ENCODE measurements at places on chromosomes 5 and 9.

DNA sequence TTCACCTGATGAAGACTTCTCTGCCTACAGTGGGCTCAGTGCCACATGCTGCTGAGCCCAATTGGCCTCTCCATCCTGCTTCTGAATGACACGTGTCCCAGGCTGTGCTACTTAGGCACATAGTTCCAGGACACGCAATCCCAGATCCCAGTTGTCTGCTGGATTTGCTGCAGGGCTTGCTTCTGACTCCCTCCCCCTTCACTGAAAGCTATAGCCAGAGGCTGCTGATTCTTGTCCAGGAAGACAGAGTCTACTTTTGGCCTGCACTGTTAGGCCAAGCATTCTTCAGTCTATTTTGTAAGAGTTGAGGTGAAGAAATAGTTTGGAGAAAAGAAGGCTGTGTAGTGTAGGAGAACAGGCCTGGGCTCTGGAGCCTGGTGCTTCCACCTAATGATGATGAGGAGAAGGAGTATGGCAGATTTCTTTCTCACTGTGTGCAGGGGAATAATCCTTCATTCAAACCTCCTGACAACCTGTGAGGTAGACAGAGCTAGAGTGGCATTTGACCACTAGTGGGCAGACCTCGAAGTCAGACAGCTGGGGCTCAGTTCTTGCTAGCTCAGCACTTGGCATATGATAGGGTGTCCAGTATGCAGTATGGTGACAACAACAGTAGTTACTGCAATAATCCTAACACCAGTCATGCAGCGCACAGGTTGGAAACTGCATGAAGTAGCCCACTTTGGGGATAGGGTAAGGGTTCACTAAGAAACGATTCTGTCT, 19.5 kb upstream of the ASPN start:
- peak; percentile 22 for DNase-seq

GRCh38 chr5:91332267-91333045, 50.7 kb downstream of the ARRDC3 start:
- DNase-seq = no peak

GRCh38 chr9:106862110-106862820, 701 bp upstream of the ZNF462 start:
- peak; percentile 38 for DNase-seq

DNA sequence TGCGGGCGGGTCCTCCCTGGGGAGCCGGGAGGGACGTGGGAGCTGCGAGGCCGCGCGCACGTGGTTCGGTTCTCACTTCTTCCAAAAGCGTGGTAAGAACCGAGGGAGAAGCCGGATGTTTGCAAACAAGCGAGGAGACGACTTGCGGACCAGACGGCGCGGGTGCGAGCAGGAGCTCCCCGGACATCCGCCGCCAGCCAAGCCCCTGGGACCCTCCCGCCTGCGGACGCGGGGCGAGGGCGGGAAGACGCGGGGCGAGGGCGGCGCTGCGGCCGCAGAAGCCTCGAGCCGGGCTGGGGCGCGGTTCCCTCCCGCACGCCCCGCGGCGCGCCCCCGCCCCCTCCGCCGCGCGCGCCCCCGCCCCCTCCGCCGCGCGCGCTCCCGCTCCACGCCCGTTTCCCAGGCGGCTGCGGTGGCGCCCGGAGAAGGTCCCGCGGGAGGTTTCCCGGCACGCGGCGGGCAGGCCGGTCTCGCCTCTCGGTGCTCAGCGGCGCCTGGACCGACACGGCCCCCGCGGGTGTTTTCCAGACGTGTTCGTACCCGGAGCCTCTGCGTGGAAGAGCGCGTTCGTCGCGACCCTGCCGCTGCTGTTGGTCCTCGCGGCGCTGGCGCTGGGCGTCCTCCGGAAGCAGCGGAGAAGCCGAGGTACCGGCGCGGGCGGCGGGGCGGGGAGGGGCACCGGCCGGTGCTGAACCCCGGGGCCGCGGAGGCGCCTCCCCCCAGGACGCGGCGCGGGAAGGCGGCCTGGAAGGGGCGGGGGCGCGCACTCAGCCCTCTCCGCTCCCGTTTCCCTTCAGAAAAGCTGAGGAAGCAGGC, 12.8 kb downstream of the BTNL9 start:
- peak; percentile 69 for DNase-seq

DNA sequence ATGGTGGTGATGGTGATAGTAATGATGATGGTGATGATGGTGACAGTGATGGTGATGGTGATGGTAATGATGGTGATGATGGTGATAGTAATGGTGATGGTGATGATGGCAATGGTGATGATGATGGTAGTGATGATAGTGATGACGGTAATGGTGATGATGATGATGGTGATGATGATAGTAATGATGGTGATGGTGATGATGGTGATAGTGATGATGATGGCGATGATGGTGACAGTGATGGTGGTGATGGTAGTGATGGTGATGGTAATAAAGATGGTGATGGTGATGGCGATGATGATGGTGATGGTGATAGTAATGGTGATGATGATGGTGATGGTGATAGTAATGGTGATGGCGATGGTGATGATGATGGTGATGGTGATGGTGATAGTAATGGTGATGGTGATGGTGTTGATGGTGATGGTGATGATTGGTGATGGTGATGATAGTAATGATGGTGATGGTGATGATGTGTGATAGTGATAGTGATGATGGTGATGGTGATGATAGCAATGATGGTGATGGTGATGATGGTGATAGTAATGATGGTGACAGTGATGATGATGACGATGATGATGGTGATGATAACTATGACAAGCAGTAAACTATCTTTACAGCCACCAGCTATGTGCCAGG, 38.6 kb downstream of the PHF2 start:
- DNase-seq = no peak

- DNase-seq = no peak
Measured at GRCh38 chr5:109076741-109077140, 329.0 kb downstream of the FER start.

DNA sequence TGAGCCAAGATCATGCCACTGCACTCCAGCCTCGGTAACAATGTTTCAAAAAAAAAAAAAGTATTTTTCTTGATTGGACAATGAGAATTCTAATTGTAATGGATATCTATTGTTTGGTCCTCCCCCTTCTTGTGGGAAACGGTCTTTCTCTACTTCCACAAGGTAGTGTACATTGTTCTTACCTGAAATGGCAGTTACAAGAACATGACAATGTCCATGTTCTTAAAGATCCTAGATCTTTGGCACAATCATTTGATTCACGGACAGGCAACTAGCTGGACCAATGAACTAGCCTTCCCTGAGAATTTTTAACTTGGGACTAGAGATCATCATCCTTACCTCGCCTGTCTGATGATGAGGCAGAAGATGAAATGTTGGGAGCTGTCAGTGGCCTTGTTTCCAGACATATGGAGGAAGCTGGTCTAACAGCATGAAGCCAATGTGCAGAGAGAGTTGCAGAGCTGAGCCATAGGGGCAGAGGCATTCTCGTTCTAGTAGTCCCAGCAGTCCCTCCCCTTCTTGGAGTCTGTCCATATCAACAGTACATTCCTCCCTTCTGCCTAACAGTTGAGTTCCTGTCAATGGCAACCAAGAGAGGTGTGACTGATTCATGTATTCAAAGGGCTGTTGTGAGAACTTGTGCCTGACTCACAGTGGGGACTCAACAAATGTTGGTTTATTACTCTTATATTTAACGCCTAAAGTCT, 2.1 kb upstream of the MARCHF6 start:
- no peak for DNase-seq

- DNase-seq = no peak
Measured at GRCh38 chr5:10401498-10401897, 40.2 kb upstream of the ROPN1L start.

GRCh38 chr5:36939969-36940858, 63.6 kb downstream of the NIPBL start:
- no peak for DNase-seq

DNA sequence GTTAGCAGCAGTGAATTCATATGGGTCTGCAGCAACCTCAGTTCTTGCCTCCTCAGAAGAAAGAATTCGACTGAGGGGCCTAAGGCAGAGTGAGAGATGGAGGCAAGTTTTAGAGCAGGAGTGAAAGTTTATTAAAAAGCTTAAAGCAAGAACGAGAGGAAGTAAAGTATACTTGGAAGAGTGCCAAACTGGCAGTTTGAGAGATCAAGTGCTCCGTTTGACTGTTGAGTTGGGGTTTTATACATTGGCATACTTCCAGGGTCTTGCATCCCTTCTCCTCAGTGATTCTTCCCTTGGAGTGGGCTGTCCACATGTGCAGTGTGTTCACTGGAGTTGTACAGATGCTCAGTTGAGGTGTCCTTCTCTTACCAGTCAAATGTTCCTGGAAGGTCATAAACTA, 203.6 kb downstream of the SPATA31D1 start:
- no peak for DNase-seq

DNA sequence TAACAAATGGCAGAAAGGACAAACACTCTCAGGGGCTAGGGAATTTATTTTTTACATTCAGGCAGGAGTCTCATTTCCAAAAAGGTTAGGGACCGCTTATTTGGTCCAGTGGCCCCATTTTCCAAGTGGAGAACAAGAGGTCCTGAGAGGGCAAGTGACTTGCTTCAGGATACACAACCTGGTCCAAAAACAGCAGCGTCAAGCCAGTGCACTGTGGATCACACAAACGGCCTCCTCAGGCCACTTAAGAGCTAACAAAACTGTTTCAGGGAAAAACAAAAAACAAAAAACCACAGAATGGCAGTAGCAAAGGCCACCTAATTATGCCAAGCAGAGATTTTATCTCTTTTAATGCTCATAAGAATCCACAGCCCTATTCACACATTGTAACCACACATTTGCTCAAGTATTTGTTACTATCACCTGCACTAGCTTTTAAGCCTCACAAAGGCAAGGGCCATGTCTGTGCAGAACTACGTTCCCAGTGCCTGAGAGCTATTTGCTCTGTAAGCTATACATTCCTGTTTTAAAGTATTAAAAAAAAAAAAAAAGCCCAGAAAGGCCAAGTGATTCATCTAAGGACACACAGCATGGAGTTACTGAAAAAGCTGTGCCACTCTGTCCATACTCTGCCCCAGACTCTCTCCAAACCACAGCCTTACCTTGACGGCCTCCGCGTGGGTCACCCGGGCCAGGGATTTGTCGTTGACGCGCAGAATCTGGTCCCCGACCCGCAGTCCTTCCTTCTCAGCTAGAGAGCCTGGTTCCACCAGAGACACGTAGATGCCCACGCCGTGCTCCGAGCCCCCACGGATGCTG, 1.5 kb downstream of the WHRN start:
- no peak for DNase-seq

- DNase-seq = no peak
Measured at GRCh38 chr5:78473751-78474150, 113.3 kb downstream of the SCAMP1 start.

DNA sequence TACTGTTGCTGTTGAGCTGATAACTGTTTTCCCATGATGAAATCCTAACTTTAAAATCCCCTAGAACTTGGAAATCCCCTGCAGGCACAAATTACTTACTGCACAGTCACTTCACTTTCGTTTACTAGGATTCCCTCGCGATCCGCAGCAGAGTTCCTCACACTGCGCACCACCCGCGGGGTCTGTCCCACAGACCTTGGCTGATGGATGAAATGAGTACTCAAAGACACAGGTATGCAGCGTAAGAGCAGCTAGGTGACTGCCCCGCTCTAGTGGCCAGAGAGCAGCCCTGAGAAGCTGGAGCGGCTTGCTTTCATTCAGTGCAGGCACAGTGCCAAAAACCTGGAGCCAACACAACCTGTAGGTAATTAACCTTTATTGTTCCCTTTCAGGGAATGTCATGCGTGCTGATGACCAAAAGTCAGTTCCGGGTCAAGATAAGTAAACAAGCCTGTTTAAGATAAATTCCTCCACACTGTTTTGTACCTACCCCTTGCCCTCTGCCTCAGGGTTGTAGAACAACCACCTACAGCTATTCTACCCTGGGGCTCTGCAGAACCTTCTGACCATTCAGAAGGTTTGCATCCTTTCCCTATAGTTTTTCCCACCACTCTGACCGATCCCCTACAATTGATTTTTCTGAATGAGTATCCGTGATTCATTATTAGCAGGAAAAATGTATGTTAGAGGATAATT, 191.2 kb downstream of the CDH9 start:
- DNase-seq = no peak

DNA sequence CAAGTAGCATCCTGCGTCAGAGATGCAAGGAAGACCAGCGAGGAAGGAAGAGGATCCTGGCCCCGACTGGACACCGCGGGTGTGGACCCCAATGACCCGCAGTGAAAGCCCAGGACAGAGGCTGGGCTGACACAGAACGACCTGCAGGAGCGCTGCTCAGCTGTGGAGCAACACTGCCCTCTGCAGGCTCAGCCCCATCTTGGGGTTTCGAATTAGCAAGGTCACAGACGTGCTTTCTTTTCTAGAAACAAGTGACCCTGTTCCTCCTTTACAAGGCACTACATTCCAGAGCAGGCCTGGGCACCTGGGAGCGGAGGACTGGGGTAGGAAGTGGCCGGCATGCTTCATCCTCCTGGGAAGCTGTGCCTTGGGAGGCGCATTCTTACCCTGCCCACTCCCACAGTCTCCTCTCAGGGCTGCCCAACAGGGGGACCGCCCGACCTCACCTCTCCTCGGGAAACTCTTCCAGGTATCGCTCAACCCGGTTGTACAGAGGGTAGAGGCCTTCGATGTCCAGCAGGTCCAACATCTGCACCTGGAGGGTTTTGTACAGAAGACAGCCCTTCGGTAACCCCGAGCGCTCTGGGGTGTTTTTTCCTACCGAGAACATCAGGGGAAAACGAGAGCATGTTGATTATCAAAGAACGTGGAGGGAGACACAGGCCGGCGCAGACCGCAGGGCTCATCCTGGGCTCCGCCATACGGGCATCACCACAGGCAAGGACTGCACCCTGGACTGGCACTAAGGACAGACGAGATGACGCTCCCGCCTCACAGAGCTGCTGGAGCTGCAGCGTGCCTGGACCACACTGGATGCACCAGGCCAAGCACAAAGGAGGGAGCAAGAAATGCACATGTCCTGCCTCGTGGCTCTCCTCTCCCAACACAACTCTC, 35.0 kb downstream of the IPPK start:
- peak; percentile 86 for DNase-seq

- DNase-seq = no peak
Measured at GRCh38 chr5:1164696-1165630, 36.4 kb upstream of the SLC6A19 start.

- no peak for DNase-seq
Measured at GRCh38 chr9:10686943-10687342, 74.1 kb upstream of the PTPRD start.

GRCh38 chr5:464446-464842, 21.5 kb downstream of the EXOC3 start:
- peak; percentile 27 for DNase-seq

- no peak for DNase-seq
Measured at GRCh38 chr5:178340187-178340586, 107.6 kb upstream of the PHYKPL start.

Data from GM13977 (cell line).